Kidney (tissue), 22 donors: ENCODE measurements at places on chromosomes 2 and 18.

GRCh38 chr2:29235411-29235810 is 120.2 kb downstream of the CLIP4 start:
- H3K4me1 ChIP-seq = no peaks in the 10 kb centered on the region
- no peak overlapping the region for H3K27ac ChIP-seq
- H3K4me3 ChIP-seq = no peak overlapping the region
- DNase-seq = no peak
- H3K36me3 ChIP-seq = no peaks in the 10 kb centered on the region
- no peaks in the 10 kb centered on the region for H3K27me3 ChIP-seq

GRCh38 chr2:40178171-40178778 is 273.6 kb downstream of the SLC8A1 start:
- no peaks in the 10 kb centered on the region for H3K36me3 ChIP-seq
- no peaks in the 10 kb centered on the region for H3K4me1 ChIP-seq
- DNase-seq = no peak
- no peak overlapping the region for H3K27ac ChIP-seq
- H3K4me3 ChIP-seq = no peak overlapping the region
- no peaks in the 10 kb centered on the region for H3K27me3 ChIP-seq

DNA sequence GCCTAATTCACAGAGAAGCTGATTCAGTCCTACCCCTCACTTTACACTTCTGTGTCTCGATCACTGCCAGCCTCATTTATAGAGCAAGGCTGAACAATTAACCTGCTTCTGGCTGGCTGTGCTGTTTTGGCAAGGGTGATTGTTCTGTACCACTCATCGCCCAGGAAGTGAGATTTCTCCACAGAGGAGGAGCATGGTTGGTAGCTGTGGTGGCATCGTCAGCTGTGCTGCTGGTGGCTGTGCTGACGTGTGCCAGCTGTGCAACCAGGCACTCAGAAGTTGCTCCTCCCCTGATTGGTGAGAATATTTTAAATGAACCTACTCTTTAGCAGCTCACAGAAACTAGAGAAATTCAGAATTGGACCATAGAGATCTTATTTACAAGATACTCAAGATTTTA is 158.3 kb downstream of the EML6 start:
- DNase-seq = no peak
- no peaks in the 10 kb centered on the region for H3K27me3 ChIP-seq
- H3K4me1 ChIP-seq = peaks cover 4% of the 10 kb centered on the region
- no peak overlapping the region for H3K4me3 ChIP-seq

GRCh38 chr2:20443276-20443920 is 3.5 kb upstream of the RHOB start:
- H3K4me1 ChIP-seq = no peaks in the 10 kb centered on the region
- peak overlapping the region; percentile 74 for H3K27ac ChIP-seq
- H3K36me3 ChIP-seq = no peaks in the 10 kb centered on the region

DNA sequence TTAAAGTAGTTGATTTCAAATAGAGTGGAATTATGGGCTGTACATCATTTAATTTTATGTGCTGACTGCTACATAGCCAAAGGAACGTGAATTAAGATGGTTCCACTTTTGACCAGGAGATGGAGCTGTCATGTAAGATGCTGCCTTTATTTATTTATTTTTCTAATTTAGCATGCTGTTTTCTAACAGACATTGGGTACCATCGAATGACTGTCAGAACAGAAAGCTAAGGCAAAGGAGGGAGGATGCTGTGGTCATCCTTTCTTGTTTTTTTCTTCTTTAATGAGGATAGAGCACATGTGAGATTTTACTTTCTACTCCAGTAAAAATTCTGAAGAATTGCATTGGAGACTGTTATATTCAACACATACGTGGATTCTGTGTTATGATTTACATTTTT is at the start of gene SCN2A:
SCN2A (plus strand) TSS at position 185 of the 400 bp plus-strand sequence. CDS start 56,410 bp downstream, outside the sequence.
- H3K36me3 ChIP-seq = no peaks in the 10 kb centered on the region
- no peak within 1 kb of the TSS for H3K4me3 ChIP-seq
- H3K27ac ChIP-seq = no peak within 1 kb of the TSS
- no peaks in the 10 kb centered on the region for H3K4me1 ChIP-seq
- peak; percentile 48 for DNase-seq

- DNase-seq = no peak
- H3K27ac ChIP-seq = no peak overlapping the region
- no peaks in the 10 kb centered on the region for H3K36me3 ChIP-seq
- no peaks in the 10 kb centered on the region for H3K27me3 ChIP-seq
- no peak overlapping the region for H3K4me3 ChIP-seq
Measured at GRCh38 chr2:188117706-188118105, 174.0 kb upstream of the GULP1 start.

- no peak overlapping the region for H3K4me3 ChIP-seq
- no peaks in the 10 kb centered on the region for H3K27me3 ChIP-seq
- no peak overlapping the region for H3K27ac ChIP-seq
- H3K36me3 ChIP-seq = no peaks in the 10 kb centered on the region
Measured at GRCh38 chr2:128765811-128766210, 447.1 kb upstream of the HS6ST1 start.

DNA sequence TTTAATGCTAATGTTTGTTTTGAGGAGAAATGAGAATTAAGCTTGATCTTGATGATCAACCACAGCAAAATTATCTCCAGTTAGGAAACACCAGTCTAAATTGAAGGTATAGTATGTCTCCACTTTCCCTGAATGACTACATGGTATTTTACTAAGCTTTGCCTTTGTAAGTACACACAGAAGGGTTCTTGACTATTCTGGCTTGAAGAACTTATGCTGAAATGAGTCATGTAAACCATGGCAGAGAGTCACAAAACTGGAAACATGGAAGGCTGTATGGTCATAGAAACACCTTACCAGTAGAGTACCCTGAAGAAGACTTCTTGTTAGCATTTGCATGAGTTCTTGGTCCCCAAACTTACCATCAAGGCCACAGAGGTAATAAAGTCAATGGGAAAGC is 250.5 kb downstream of the SLC8A1 start:
- no peak for DNase-seq
- no peak overlapping the region for H3K4me3 ChIP-seq
- H3K27ac ChIP-seq = no peak overlapping the region
- no peaks in the 10 kb centered on the region for H3K27me3 ChIP-seq

DNA sequence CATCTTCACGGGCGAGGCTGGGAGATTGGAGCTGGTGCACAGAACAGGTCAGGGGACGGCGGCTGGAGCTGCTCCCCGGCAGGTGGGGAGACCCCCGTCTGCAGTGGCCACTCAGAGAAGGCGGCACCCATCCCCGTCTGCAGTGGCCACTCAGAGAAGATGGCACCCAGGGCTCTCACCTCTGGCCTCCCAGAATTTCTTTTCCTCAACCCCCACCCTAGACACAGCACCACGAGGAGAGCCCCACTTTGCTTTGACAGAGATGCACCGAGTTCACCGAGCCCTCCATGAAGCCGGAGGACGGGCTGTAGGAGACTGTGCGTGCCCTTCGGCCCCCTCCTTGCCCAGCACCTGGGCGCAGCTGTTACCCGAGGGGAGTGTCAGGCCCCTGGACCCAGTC is 201.6 kb upstream of the SALL3 start:
- DNase-seq = no peak
- no peak overlapping the region for H3K27ac ChIP-seq
- no peaks in the 10 kb centered on the region for H3K4me1 ChIP-seq
- H3K27me3 ChIP-seq = no peaks in the 10 kb centered on the region

DNA sequence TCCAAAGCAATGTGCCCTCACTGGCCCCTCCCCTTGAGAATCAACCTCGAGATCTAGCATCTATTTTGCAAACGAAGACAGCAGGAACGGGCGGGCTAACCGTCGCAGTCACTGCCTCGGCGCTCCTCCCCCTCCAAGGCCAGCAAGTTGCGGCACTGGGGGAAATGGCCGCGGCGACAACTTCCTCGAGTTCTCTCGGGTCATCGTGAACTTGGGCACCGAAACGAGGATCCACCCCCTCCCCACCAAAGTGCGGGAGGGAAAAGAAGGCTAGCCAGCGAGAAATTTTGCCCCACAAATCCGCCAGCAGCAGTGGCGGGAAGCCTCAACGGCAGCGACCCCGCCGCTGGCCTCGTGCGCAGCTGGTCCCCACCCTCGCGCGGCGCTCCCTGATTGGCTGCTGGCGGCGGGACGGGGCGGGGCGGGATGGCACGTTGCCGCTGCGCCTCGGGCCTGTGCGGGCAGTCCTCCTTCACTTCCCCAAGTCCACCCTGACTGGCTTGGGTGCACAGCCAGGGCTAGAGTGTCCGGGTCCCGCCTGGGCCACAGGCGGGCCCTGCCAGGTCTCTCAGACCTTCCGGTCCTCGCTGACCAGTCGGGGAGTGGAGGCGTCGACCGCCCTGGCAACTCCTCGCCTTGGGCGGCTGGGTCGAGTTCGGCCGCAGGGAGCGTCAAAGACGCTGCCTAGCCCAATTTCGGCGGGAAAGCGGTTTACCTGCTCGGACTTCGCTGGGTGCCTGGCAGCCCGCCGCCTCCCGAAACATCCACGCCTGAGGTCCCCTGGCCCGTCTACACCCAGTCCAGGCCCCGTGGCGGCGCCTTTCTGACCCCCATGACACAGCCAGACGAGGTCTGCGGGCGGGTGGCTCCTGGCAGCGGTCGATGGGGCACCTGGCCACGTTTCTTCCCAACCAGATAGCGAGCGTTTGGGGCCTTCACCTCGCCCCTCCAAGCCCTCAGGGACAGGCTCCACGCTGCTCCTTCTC is at the start of gene BOLL:
BOLL (minus strand) TSS at position 364 of the 986 bp plus-strand sequence. CDS start 3,469 bp downstream, outside the sequence.
- H3K36me3 ChIP-seq = no peaks in the 10 kb centered on the region
- H3K4me1 ChIP-seq = no peaks in the 10 kb centered on the region
- DNase-seq = peak; percentile 38
- H3K27me3 ChIP-seq = no peaks in the 10 kb centered on the region
- no peak within 1 kb of the TSS for H3K4me3 ChIP-seq
- H3K27ac ChIP-seq = no peak within 1 kb of the TSS

- H3K36me3 ChIP-seq = no peaks in the 10 kb centered on the region
- DNase-seq = no peak
- no peaks in the 10 kb centered on the region for H3K4me1 ChIP-seq
- no peak overlapping the region for H3K4me3 ChIP-seq
Measured at GRCh38 chr18:31483396-31483795, 14.6 kb upstream of the DSG2 start.

- no peaks in the 10 kb centered on the region for H3K36me3 ChIP-seq
- H3K4me3 ChIP-seq = no peak overlapping the region
- no peaks in the 10 kb centered on the region for H3K27me3 ChIP-seq
- H3K4me1 ChIP-seq = no peaks in the 10 kb centered on the region
Measured at GRCh38 chr18:55743133-55743532, 155.1 kb upstream of the TCF4 start.

- no peaks in the 10 kb centered on the region for H3K27me3 ChIP-seq
- no peak overlapping the region for H3K4me3 ChIP-seq
- no peak overlapping the region for H3K27ac ChIP-seq
Measured at GRCh38 chr18:74918276-74918790, 290.6 kb downstream of the PTGR3 start.

DNA sequence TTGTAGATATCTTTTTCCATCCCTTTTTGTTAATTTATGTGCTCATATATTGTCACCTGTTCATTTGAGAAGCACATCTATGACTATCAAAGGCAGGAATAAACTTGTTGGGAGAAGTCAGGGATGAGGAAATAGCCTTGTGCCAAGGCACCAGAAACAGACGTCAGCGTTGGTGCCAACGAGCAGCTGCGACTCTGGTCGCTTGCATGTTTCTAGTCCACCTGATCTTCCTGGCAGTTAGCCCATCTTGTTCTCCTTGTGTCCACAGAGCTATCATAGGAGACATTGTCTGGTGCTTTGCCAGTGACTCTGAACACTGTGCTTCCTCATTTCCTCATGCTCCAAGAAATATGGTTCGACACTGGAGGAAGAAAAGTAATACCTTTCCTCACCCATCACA is 374.4 kb downstream of the PTPRM start:
- DNase-seq = no peak
- no peaks in the 10 kb centered on the region for H3K27me3 ChIP-seq
- H3K27ac ChIP-seq = no peak overlapping the region
- no peak overlapping the region for H3K4me3 ChIP-seq
